Fibroblast of upper back skin (primary cell): ENCODE measurements at places on chromosomes 4 and X.
A peak's percentile ranks its signal among the peaks of the same experiment; 100 is the strongest.

DNA sequence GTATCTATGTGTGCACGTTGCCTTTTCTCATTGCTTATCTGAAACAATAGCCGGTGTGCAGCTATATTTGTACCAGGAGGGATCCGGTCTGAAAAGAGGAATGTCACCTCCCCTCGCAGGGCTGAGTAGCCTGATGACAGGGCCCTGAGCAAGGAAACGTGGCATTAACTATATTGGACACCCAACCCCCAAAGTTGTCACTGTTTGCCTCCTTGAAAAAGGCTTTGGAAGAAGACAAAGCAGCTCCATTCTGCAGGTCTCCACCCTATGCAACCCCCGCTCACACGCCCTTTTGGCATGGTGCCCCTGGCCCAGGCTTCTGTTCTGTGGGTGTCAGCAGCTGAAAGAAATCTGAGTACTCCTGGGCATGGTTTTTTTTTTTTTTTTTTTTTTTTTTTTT lies 8.2 kb downstream of the PRRG3 start:
- peak; percentile 33 for DNase-seq

- DNase-seq: no peak
These were observed 140.1 kb downstream of the MXRA5 start for GRCh38 chrX:3206314-3206713.

DNA sequence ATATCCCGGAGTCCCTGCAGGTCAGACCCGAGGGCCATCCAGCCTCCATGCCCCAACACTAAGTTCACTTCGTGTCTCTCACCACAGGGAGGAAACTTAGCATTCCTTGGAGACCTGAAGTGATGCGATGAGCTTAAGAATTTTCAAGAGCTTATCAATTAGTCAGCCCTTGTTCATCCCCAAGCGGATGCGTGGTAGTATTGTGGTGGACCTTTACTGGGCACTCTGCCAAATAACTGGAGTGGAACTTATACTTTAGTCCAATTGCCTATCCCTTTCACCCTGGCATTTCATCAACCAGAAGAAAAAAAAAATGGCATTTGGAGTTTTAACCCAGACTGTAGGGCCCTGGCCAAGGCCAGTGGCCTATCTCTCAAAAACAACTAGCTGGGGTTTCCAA lies 137.1 kb downstream of the RELL1 start:
- DNase-seq: peak; percentile 79

DNA sequence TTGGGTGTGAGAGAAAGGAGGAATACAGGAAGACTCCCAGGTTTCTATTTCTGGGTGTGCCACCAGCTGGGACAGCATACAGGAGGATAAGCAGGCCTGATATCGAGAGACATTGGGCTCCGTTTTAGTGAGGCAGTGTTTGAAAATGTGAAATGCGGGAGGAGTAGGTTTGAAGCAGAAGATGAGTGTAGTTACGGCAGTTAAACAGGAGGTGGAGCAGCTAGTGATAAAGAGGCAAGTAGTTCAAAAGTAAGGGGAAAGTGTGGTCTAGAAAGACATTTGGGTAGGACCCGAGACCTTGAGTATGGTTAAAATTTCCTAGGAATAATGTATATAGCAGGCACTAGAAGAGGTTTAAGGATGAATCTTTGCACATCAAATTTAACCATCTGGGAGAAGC lies 42.4 kb downstream of the DCUN1D4 start:
- DNase-seq: no peak
